ENCODE measurements at places on chromosomes 7 and 10. TPM values are rescaled to one million over a fixed set of nuclear protein-coding genes. Genes with fewer than 3 reads are reported as not detected.
A peak's percentile ranks its signal among the peaks of the same experiment; 100 is the strongest.

DNA sequence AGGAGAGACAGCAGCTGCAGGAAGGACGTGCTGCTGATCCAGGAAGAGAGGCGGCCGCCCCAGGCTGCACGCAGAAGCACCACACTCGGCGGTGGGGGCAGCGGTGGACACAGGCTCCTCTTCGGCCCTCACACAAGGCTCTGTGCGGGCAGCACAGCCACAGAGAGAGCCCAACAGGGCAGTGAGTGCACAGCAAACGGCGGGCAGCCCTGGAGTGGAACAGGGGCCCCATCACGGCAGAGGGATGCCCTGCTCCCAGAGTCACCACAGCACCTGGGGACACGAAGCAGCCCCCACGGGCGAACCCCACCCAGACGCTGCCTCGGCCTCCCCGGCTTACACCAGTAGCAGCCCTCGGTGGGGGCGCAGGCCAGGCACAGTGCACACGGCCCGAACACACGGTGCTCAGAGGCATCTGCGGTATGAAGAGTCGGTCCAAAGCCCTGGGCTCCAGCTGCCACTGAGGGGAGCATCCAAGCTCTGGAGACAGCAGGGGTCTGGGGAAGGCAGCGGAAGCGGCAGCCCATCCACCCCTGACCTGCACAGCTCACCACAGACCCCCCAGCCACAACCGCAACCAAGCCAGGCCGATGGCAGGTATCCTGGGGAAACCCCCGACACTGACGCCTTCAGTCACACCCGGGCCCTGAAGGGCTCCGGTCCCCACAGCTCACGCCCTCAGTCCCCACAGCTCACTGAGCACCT lies 16.8 kb downstream of the NUDT1 start:
- H3K4me3 ChIP-seq = no peak overlapping the region
- H3K27me3 ChIP-seq = no peaks in the 10 kb centered on the region
- DNase-seq = peak; percentile 44
- peaks cover 49% of the 10 kb centered on the region for H3K36me3 ChIP-seq
- H3K4me1 ChIP-seq = no peaks in the 10 kb centered on the region
- H3K27ac ChIP-seq = no peak overlapping the region

DNA sequence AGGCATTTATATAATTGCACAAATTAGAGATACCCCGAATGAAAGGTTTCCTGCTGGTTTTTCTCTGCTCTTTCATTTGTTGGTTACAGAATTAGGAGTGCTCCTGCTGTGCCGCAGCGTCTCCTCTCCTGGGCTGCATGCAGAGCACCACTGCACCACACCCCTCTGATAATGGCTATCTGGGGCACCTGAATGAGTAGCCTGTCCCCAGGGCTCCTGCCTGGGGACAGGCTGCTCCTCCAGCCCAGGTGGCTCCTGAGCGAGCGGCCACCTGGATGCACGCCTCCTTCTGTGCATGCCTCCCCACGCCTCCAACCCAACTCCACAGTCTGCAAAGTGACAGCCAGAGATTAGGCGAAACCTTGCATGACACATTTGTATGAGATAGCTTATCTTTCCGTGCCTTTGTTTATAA lies 242.6 kb upstream of the FZD8 start:
- no peaks in the 10 kb centered on the region for H3K36me3 ChIP-seq
- no peaks in the 10 kb centered on the region for H3K4me1 ChIP-seq
- no peaks in the 10 kb centered on the region for H3K27me3 ChIP-seq
- no peak overlapping the region for H3K27ac ChIP-seq
- DNase-seq = no peak

Gene FBH1
- total RNA-seq = 64.7 TPM

DNA sequence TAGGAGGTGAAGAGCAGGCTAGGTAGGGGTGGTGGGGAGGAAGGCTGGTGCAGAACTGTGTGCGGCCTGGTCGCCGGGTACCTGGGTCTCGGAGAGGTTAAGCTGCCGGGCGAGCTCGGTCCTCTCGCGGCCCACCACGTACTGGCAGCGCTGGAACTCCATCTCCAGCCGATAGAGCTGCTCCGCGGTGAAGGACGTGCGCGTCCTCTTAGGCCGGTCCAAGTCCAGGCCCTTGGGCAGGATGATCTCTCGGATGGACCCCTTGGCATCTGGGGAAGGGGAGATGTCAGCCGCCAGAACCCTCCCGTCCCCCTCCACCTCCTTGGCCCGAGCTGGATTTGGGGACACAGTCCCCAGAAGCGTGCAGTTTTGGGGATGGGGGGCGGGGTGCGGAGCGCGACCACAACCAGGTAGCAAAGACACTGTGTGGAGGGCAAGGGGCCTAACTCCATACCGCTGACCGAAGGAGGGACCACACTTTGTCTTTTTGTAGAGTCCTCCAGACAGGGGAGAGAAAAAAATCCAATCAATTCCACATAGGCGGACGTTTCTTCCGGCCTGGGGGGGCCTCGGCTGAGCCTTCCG lies 1.6 kb downstream of the VAX1 start:
- H3K36me3 ChIP-seq = no peaks in the 10 kb centered on the region
- H3K4me1 ChIP-seq = peaks cover 49% of the 10 kb centered on the region
- peak overlapping the region; percentile 33 for H3K4me3 ChIP-seq
- no peak overlapping the region for H3K27ac ChIP-seq
- no peak for DNase-seq

GRCh38 chr7:130913639-130914553 lies 179.9 kb upstream of the KLF14 start:
- peak overlapping the region; percentile 58 for H3K4me3 ChIP-seq
- H3K4me1 ChIP-seq = peaks cover 80% of the 10 kb centered on the region
- no peaks in the 10 kb centered on the region for H3K27me3 ChIP-seq
- H3K27ac ChIP-seq = peak overlapping the region; percentile 88
- DNase-seq = no peak

DNA sequence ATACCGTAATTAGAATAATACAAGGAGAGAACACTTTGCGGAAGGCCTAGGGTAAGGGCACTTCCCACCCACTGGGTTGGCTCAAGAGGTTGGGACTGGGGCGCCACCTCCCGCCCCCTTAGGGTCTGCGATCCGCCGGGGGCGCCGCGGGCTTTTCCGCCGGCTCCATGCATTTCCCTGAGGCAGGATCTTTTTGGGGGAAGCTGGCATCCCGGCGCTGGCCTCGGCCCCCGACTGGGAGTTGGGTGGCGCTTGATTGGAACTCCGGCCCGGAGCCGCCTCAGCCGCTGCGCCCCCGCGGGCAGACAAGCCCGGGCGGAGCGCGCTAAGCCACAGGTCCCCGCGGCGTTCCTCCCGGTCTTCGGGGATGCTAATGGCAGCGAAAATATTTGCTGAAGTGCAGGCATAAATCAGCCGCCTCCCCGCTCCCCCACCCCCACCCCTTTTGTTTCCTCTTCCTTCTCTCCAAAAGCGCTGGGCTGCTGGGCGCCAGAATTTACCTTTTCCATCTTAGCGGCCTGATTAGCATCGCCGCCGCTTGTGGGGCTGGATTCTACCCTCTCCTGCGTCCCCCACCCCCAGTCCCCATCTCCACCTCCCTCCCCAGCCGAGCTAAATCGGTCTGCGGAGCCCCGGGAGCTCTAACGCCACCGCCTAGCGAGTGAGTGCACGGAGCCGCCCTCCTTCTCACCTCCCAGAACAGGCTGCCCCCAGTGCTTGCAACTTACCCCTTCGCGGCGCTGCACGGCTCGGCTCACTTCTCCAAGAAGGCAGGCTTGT lies 5.1 kb downstream of the UNC5B start:
- H3K4me1 ChIP-seq = peaks cover 46% of the 10 kb centered on the region
- peak overlapping the region; percentile 60 for H3K27ac ChIP-seq
- H3K27me3 ChIP-seq = no peaks in the 10 kb centered on the region

DNA sequence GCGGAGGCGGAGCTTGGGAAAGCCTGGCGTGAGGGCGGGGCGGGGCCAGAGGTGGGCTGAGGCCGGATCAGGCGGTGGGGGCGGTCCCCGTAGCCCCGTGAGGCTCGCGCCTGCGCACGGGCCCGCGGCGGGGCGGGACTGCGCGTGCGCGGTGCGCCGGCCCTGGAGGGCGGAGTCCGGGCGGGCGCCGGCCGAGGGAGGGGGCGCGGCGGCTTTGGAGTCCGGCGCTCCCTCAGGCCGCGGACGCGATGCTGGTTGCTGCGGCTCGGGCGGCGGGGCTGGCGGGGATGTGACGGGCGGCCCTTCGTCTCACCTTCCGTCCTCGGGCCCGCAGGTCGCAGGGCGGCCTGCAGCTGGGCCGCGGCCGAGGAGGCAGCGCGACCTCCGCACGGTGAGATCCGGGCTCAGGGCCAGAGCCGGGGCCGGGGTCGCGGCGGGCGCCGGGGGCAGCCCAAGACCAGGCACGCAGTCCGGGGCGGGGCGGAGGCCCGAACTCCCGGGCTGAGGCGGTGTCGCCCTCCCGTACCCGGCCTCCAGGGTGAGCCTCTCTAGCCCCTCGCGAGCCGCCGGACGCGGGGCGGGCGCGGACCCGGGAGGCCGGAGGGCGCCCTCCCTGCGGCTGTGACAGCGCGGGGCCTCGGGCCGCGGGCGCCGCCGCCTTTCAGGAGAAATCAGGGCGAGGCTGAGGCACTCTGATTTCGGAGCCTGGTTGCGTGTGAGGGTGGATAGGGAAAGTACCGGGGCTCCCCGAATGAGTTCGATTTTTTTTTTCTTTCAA lies at the start of gene CCSER2:
Gene CCSER2, plus strand, starts transcription at position 172 of the 778 bp plus-strand sequence. CDS start 42,464 bp downstream, outside the sequence.
- no peaks in the 10 kb centered on the region for H3K27me3 ChIP-seq
- no peaks in the 10 kb centered on the region for H3K36me3 ChIP-seq
- DNase-seq = peak; percentile 99
- H3K27ac ChIP-seq = peak within 1 kb of the TSS; percentile 96
- peak within 1 kb of the TSS; percentile 80 for H3K4me3 ChIP-seq
- H3K4me1 ChIP-seq = peaks cover 34% of the 10 kb centered on the region

DNA sequence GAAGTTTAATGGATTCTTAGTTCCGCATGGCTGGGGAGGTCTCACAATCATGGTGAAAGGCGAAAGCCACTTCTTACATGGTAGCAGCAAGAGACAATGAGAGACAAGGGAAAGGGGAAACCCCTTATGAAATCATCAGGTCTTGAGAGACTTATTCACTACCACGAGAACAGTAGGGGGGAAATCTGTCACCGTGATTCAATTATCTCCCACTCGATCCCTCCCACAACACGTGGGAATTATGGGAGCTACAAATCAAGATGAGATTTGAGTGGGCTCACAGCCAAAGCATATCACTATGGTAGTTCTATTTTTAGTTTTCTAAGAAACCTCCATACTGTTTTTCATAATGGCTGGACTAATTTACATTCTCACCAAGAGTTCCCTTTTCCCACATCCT lies 36.7 kb downstream of the SPAM1 start:
- no peaks in the 10 kb centered on the region for H3K4me1 ChIP-seq
- no peak overlapping the region for H3K27ac ChIP-seq
- no peak for DNase-seq
- H3K4me3 ChIP-seq = no peak overlapping the region

DNA sequence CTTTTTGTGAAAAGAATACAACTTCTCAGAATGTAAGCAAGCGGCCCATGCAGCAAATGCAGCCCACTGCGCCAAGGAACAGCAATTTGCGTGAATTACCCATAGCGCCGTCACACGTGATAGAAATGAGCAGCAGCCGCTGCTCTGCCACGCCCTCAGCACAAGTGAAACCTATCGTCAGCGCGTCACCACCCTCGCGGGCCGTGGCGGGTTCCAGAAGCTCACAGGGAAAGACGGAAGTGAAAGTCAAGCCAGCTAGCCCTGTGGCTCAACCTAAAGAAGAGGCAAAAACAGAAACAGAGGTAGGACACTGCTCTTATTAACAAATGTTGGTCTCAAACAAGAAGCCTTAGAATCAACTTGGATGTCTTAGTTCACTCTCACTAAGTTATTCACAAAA lies 70.5 kb downstream of the SHH start:
- H3K27me3 ChIP-seq = no peaks in the 10 kb centered on the region
- peak; percentile 67 for DNase-seq
- H3K4me3 ChIP-seq = no peak overlapping the region
- H3K36me3 ChIP-seq = peaks cover 93% of the 10 kb centered on the region

GRCh38 chr7:16944936-16945335 lies 63.2 kb upstream of the AGR3 start:
- H3K4me1 ChIP-seq = peaks cover 6% of the 10 kb centered on the region
- H3K27ac ChIP-seq = no peak overlapping the region
- H3K36me3 ChIP-seq = no peaks in the 10 kb centered on the region

Gene KIF20B
- total RNA-seq = 6.7 TPM

DNA sequence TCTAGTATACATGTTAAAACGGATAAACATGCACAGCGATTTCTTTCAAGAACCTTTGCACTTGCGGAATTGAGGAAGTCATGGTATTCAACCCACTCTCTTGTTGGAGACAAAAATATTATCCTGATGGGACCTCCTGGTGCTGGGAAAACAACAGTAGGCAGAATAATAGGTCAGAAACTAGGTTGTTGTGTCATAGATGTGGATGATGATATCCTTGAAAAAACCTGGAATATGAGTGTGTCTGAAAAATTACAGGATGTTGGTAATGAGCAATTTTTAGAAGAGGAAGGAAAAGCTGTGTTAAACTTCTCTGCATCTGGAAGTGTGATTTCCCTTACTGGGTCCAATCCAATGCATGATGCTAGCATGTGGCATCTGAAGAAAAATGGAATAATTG lies 6.9 kb downstream of the THNSL1 start:
- no peaks in the 10 kb centered on the region for H3K27me3 ChIP-seq
- H3K4me3 ChIP-seq = no peak overlapping the region
- no peaks in the 10 kb centered on the region for H3K36me3 ChIP-seq
- no peak overlapping the region for H3K27ac ChIP-seq
- H3K4me1 ChIP-seq = peaks cover 4% of the 10 kb centered on the region

- no peaks in the 10 kb centered on the region for H3K4me1 ChIP-seq
- no peak for DNase-seq
- no peaks in the 10 kb centered on the region for H3K36me3 ChIP-seq
- no peak overlapping the region for H3K27ac ChIP-seq
Observed at GRCh38 chr7:8480527-8480926, 47.1 kb downstream of the NXPH1 start.

GRCh38 chr10:73932620-73933112 lies 21.7 kb downstream of the PLAU start:
- no peak for DNase-seq
- no peaks in the 10 kb centered on the region for H3K27me3 ChIP-seq
- H3K4me1 ChIP-seq = peaks cover 16% of the 10 kb centered on the region
- H3K4me3 ChIP-seq = no peak overlapping the region

Gene TSPAN15
- 46.1 TPM for total RNA-seq

GRCh38 chr7:13327669-13328068 lies 640.2 kb downstream of the ARL4A start:
- no peak overlapping the region for H3K4me3 ChIP-seq
- H3K4me1 ChIP-seq = no peaks in the 10 kb centered on the region
- H3K36me3 ChIP-seq = no peaks in the 10 kb centered on the region
- H3K27me3 ChIP-seq = no peaks in the 10 kb centered on the region
- DNase-seq = no peak

- DNase-seq = no peak
- H3K27me3 ChIP-seq = no peaks in the 10 kb centered on the region
- H3K4me3 ChIP-seq = no peak overlapping the region
- no peak overlapping the region for H3K27ac ChIP-seq
Observed at GRCh38 chr7:17158261-17158660, 140.2 kb upstream of the AHR start.
